Stimulated activated naive CD4-positive, alpha-beta T cell treated with Interleukin-2 at 50 U/mL for 16 hours (primary cell): ENCODE measurements at places on chromosomes 2 and 18.

DNA sequence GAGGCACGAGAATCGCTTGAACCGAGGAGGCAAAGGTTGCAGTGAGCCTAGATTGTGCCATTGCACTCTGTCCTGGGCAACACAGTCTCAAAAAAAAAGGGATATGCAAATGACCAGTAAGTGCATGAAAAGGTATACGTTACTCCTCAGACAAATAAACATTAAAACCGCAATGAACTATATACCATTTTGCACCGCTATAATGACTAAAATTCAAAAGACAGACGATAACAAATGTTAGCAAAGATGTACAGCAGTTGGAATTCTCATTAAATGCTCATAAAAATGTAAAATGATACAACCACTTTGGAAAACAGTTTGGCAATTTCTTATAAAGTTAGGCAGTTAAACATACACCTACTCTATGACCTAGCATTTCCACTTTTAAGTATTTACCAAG lies 67.4 kb upstream of the MSH6 start:
- no peak for DNase-seq

- no peak for DNase-seq
Measured at GRCh38 chr2:98461498-98462049, 16.9 kb downstream of the INPP4A start.

DNA sequence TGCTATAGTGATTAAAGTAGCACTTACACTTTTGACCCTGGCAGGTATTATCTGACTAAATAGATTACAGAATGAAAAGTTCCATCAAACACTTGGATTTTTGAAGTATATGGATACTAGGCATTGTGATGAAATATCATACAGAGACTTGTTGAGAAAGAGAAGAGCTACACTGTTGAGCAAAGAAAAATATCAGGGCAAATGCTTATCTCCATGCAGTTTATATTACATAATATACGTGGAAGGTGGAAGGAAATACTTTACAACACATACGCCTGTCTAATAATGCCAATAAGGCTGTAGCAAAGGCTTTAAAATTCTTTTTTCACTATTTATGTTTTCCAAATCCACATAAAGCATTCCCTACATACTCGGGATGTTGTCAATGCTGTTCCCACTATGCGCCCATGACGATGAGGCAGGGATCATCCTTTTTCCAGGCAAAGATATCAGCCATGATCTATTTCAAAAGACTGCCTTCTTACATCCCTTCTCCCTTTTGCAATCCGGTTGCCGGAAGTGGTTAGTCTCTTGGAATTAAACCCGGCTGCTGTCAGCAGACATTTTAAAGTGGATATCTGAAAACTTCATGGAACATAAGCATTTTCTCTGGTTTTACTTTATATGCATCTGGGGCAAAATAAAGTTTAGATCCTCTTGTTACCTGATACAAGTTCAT lies 92.6 kb upstream of the ITGA4 start:
- no peak for DNase-seq

- DNase-seq: no peak
Measured at GRCh38 chr2:74806920-74807319, 27.0 kb upstream of the HK2 start.

DNA sequence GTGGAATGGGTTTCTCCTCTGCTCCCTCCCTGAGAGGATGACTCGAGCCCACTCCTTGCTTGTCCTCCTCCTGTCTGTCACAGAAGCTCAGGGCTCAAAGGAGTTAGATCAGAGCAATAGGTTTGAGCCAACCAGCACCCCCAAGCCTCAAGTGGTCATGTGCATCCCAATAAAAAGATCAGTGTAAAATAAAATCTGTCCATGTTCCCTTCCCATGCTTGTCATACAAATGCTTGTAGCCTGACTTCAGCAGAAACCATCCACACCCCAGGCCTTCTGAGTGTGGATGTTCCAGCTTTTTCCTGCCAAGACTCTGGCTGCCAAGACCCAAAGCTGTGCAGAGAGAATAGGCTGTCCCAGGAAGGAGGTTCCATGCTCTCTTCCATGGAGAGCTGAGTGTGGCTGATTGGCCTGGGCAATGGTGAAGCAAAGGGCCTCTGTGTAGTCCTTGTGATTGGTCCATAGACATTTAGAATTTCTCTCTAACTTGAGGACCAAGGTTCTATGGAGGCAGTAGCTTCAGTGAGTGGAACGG lies 67.4 kb downstream of the GYPC start:
- no peak for DNase-seq

- DNase-seq: no peak
Measured at GRCh38 chr2:6442252-6442985, 423.3 kb downstream of the CMPK2 start.

DNA sequence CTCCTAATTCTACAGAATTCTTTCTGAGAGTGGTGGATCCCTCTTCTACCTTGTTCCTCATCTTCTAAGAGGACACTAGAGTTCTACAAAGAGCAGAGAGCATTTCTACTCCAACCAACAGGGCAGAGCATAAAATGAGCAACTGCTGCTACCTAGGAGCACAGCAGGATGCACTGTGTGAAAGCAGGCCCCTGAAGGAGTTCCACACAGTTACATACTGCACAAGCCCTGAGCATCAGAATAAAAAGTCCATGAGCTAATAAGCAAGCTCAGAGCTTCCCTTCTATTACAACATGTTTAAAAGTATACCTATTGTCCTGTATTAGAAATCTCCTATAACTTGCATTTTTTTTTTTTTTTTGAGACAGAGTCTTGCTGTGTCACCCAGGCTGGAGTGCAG lies 8.4 kb downstream of the FHL2 start:
- no peak for DNase-seq

DNA sequence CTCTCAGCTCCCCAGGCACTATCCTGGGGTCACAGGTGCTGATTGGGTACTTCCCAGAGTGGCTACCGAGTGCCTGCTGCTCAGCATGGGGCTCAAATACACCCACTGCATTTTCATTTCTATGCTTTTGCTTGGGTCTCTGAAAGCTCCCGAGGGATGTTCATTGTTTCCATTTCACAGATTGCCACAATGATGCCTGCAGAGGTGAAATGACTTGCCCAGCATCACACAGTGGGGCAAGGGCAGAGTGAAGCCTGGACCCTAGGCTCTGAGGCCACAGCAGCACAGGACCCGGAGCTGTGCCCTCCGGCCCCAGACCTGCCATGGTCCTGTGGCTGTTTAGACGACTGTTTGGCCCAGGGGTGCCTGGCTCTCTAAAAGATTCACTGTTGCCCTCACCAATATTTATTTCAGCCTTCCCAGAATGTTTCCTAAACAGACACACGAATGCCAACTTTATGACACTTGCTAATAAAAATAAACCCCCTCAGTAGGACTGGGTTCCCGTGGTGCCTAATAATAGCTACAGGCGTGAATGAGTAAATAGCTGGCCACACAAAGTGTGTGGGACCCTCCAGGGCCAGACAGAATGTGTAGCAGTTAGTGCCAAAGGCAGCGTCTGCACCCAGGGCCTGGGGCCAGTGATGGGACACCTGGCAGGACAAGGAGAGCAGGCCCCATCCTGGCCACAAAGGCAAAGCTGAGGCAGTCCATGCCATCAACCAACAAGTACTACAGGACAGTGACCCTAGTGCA lies 11.5 kb upstream of the ST8SIA5 start:
- DNase-seq: no peak

- no peak for DNase-seq
Measured at GRCh38 chr18:77619525-77619924, 369.9 kb downstream of the GALR1 start.

GRCh38 chr18:40962784-40963183 lies 992.2 kb upstream of the PIK3C3 start:
- no peak for DNase-seq

- DNase-seq: no peak
Measured at GRCh38 chr2:2902547-2903281, 474.9 kb downstream of the EIPR1 start.

GRCh38 chr18:7666195-7666776 lies 99.2 kb downstream of the PTPRM start:
- DNase-seq: no peak

DNA sequence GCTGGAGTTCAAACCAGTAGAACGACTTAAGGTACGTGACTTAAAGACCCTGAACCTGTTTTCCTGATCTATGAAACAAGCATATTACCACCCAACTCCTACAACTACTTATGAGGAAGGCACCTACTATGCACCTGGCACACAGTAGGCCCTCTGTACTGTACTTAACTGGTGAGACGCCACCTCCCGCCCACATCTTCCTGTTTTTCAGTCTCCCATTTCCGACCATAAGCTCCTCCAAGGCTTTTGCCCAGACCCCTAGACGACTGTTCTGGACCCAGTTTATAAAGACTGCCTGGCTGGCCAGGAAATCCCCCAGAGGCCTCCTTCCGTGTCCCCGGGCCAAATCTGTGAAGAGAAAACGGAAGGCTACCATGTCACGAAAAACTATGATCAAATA lies 1.5 kb downstream of the GALNT14 start:
- no peak for DNase-seq

GRCh38 chr2:9574331-9574730 lies 18.7 kb upstream of the ADAM17 start:
- no peak for DNase-seq

DNA sequence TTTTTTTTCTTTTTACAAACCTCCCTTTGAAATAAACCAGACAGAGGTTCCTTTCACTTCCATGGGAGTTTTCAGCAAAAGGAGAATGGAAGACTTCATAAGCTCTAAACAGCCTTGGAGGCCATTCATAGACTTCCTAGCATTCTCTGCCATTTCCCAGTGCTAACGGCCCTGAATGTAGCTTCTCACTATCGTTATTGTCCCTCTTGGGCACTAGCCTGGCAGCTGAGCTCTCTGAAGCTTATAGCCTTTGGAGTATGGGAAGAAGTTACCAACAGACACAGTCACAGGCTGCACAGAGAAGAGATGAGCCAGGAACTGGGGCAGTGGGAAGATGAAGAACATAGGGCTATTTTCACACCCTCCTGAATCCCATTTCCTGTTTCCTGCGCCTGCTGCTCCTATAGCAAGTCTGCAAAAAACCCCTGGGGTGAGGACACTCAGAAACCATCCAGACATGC lies 29.1 kb upstream of the EPC2 start:
- no peak for DNase-seq

- no peak for DNase-seq
Measured at GRCh38 chr2:20410556-20411277, 36.2 kb upstream of the RHOB start.

DNA sequence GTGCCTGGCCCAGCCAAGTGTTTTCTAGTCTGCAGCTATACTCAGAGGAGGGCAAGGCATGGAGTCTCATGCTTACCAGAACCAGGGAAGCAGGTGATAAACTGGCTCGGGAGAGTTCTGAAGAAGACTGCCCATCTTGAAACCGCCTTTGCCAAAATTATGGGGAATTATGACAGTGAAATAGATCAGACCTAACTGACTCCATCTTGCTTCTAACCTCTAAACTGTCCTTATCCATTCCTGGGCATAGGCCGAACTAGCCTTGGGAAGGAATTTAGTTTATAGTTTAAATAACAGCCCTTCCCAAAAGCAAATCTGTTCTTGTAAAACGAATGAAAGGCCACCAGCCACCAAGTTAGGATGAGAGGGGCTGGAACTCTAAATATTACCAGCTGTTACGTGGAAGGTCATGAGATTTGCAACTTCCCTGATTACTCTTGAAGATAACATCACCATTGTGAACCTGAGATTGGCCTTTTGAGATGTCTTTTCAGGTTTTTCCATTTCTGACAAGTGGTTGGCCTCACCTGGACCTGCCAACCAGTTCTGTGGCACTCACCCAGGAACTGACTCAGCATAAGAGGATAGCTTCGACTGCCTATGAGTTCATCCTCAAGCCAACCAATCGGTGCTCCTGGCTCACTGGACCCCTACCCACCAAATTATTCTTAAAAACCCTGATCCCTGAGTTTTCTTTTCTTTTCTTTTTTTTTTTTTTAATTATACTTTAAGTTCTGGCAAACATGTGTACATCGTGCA lies 23.4 kb downstream of the CHCHD5 start:
- DNase-seq: no peak

DNA sequence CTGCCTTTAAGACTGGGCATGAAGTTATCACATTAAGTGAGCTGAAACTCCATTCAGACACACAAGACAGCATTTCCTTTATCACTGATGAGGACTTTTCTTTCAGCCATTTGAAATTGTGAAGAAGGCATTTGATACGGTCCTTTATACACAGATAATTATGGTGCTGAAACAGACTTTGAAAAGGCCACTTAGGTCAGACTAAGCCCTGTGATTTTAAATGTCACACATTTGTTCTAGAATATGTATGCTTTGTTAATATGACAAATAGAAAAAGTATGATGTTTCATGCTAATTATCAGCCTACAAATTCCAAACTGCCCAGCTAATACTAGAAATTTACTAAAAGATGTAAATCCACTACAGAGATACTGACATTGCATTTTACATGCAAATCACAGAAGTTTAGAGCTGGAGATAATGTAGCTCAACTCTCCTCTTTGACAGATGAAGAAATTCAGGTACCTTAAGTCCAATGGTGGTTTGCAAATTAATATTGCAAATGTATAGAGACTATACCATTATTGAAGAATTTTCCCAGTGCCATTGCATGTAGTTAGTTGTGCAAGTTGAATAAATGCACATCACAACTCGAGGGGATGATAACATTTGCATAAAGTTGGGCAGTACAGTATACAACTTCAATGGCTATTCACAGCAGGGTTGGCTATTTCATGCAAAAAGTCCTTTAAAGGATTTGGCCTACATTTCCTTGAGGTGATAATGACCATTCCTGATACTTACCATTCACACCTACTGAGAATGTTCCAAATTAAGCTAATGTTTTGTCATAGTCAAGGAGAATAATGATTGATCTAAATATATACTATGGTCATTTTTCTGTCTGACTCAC lies 175.2 kb downstream of the UPP2 start:
- no peak for DNase-seq

DNA sequence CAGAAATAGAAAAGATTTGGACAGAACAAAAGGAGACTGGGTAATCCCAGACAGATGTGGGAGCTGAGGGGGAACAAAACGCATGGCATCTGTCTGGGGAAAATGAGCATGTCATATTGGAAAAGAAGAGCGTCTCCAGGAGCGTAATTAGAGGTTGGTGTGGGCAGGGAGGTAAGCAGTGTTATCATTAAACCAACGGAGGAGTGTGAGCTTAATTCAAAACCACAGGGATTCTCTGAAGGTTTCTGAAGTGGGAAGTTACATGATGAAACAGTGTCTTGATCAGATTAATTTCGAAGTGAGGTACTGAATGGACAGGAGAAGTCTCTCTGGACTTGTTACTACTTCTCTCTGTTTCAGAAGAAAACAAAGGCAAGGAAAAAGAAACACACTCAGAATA lies 53.3 kb downstream of the DTNB start:
- DNase-seq: no peak

DNA sequence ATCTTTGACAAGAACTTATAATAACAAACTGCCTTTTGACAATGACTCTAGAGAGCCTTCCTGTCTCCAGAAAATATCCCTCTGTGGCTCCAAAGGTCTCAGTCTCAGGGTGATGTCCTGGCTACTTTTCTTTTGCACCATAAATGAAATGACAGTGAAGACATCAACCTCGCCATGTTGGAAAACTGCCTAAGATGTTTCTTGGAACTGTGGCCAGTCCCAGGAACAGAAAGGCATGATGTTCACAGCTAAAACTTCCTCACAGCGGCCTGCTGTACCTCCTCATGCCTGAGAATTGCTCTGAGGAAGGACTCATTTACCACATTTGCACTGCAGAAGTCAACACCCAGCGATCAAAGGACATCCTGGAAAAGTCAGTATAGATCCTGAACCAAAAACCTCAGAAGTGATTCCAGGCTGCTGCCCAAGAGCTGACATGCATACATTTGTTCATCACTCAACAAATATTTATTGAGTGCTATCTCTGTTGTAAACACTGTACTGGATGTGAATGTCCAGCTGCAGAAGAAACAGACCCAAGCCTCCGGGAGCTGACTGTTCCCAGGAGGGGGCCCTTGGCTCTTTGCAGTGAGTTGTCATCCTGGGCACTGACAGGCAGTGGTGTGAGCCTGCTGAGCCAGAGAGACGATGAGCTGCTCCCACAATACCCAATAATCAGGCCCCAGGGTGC lies 64.3 kb upstream of the ACSL3 start:
- DNase-seq: no peak
